A549 treated with Hydrocortisone at 1 μM for 4 hours (cell line): ENCODE measurements at places on chromosomes 1 and 21. TPM values are rescaled to one million over a fixed set of nuclear protein-coding genes. Genes with fewer than 3 reads are reported as not detected.

Gene CNR2
- 0.01 TPM in 1 of 5 replicates, not detected in the others for total RNA-seq

Gene OR2T35
- total RNA-seq: not detected in 5 replicates

Gene TSPEAR
- total RNA-seq: not detected in 5 replicates

Gene ITLN2
- total RNA-seq: 0.78 to 1.2 TPM (median 0.96 TPM) in 5 replicates
